Choroid plexus epithelial cell (primary cell): ENCODE measurements at places on chromosomes 5 and 9.

DNA sequence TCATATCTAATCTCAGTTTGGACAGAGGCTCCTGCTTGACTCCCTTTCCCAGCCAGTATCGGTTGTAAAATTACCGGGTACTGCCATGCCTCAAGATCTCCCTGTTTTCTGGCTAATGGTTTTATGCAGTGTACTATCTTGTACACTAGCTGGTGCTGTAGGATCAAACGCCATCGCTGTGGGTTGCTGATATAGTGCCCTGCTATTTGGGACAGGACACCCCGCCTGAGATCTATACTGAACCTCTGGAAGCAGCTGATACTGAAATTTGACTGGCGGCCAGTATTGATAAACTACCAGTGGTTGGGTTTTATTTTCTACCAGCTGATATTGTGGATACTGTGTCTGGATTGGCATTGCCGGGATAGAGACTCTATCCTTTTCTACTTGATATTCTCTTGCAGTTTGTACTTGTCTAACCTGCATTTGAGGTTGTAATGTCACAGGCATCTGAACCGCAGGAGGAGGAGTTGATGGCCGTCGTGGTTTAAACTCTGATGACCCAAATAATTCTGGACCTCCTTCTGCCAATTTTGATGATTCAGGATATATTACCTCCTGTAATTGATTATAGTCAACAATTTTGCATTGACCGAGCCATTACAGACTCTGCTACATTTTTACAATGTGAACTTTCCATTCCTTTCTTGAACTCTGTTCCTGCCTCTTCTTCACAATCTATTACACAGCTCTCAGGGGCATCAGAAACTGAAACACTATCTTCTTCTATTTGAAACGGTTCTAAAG, 112.5 kb upstream of the LARP1 start:
- DNase-seq: peak; percentile 47

- no peak for DNase-seq
These were observed 15.2 kb downstream of the ENHO start for GRCh38 chr9:34507556-34507955.

- DNase-seq: no peak
These were observed 532.4 kb upstream of the FTMT start for GRCh38 chr5:121319292-121319691.

GRCh38 chr9:8157683-8158324, 358.2 kb upstream of the DMAC1 start:
- no peak for DNase-seq
